ENCODE measurements at places on chromosomes 16 and 17. TPM values are rescaled to one million over a fixed set of nuclear protein-coding genes. Genes with fewer than 3 reads are reported as not detected.

GRCh38 chr16:84742641-84743092 is 42.9 kb downstream of the USP10 start:
- no peak overlapping the region for H3K4me3 ChIP-seq
- H3K27ac ChIP-seq: no peak overlapping the region
- DNase-seq: no peak
- H3K4me1 ChIP-seq: peaks cover 20% of the 10 kb centered on the region

TBC1D3G gene
- not detected for total RNA-seq

DNA sequence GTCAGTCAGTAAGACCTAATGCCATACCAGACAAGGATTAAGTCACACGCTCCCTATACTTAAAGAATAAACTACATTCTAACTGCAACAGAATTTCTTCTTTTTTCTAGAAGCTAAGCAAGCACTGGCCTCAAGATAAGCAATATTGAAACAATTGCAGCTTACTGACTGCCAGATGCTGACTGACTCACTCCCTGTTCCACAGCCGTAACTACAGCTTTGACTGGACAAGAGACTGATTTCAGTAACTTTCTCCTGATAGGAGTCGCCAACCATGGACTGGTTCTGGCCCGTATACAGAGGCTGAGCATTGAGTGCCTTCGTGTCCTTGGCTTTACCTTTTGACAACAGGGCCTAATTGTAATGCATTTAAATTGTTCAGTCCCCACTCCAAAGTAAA is 67.9 kb downstream of the TRIM37 start:
- H3K4me1 ChIP-seq: no peaks in the 10 kb centered on the region
- no peaks in the 10 kb centered on the region for H3K27me3 ChIP-seq
- H3K4me3 ChIP-seq: no peak overlapping the region
- DNase-seq: no peak

- peaks cover 15% of the 10 kb centered on the region for H3K27me3 ChIP-seq
- DNase-seq: no peak
- H3K36me3 ChIP-seq: no peaks in the 10 kb centered on the region
- H3K27ac ChIP-seq: no peak overlapping the region
- H3K4me1 ChIP-seq: no peaks in the 10 kb centered on the region
- H3K4me3 ChIP-seq: no peak overlapping the region
Measured at GRCh38 chr17:31631766-31632165, 227.3 kb downstream of the COPRS start.

DNA sequence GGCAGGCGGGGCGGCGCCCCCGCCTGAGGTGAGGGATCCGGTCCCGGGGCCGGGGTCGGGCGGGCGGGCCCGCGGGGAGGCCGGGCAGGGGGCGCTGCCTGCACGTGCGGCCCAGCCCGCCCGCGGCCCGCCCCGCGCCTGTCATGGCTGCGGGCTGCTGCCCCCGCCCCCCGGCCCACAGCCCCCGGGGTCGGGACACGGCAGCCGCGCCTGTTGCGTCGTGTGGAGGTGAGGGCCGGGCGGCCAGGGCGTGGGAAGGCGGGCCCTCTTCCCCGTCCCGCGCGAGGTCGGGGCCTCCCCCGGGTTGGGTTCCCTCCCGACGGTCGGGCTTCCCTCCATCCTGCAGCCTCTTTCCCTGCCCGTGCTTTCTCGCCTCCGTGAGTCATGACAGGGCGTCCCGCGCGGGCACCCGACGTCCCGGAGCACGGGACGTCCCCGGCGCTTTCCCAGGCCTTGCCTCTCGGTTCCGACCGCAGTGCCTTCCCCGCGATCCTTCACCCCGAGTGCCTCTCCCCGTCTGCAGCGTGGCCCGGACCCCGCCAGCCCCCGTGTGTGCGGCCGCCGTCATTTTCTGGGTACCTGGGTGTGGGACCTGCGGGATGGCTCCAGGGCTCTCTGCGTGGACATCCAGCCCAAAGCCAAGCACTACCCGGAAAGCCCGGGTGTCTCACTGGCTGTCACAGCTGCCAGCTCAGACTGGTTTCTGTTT is 76.7 kb downstream of the CHD9 start:
- peaks cover 5% of the 10 kb centered on the region for H3K27me3 ChIP-seq
- peak overlapping the region; percentile 90 for H3K4me3 ChIP-seq

DNA sequence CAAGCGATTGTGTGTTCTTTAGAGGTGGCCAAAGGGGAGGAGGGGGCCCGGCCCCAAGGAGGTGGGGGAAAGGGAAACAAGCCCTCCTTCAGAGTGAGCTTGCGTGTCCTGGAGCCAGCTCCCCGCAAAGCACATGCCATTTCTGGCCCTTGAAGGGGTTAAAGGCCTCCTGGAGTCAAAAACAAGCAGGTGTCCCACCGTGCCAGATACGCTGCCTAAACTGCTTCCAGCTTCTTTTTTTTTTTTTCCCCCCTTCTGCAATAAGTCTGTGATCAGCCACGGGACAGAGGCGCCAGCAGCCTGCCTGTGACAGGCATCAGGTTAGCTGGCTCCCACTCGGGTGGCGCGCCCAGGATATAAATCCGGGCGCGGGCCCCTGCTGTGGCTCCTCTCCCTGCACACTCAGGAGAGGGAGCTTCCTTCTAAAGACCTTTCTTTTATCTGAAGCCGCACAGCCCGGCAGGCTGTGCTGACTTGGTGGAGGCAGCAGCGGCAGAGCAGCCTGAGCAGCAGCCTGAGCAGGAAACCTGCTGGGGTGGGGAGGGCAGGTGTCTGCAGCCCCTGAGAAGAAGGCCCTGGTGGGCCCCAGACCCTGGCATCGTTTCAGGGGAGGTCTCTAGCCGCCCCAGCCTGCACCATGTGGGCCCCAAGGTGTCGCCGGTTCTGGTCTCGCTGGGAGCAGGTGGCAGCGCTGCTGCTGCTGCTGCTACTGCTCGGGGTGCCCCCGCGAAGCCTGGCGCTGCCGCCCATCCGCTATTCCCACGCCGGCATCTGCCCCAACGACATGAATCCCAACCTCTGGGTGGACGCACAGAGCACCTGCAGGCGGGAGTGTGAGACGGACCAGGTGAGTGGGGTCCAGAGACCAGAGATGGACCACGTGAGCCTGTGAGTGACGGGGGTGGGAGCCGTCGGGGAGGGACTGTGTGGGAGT is at the start of gene WFIKKN2:
WFIKKN2 (plus strand) TSS at position 286 of the 934 bp plus-strand sequence; CDS start at position 638, 352 bp downstream.
- H3K36me3 ChIP-seq: no peaks in the 10 kb centered on the region
- H3K4me3 ChIP-seq: no peak within 1 kb of the TSS
- peaks cover 13% of the 10 kb centered on the region for H3K27me3 ChIP-seq
- DNase-seq: no peak
- H3K27ac ChIP-seq: no peak within 1 kb of the TSS

DNA sequence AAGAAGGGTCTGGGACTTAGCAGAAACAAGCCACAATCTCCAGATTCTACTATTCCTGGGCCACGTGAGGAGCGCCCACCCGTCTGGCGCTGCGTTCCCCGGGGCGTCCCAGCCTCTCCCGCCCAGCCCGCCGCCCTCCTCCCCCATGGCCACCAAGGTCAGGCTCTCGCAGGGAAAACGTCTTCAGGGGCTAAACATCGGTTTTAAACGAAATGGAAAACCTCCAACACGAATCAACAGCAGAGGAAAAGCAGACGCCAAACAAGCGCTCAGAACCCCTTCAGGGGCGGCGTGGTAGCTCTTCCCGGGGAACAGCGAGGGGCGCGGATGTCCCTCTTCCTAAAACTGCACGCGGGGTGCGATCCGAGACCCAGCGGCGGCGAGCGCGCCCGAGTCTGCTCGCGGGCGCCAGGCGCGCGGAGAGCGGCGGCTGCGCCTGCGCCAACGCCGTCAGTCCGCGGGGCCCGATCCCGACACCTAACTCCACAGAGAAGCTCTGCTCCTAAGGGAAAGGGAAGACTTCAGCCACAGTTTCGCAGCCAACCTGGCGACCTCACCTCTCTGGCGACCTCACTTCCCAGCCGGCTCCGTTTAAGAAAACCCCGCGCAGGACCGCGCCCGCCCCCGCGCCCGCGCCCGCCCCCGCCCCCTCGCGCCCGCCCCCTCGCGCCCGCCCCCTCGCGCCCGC is 505 bp upstream of the COG1 start:
- H3K4me1 ChIP-seq: peaks cover 15% of the 10 kb centered on the region
- no peaks in the 10 kb centered on the region for H3K27me3 ChIP-seq
- peaks cover 7% of the 10 kb centered on the region for H3K36me3 ChIP-seq
- peak overlapping the region; percentile 92 for H3K27ac ChIP-seq
- H3K4me3 ChIP-seq: peak overlapping the region; percentile 96
- peak; percentile 83 for DNase-seq

GRCh38 chr16:14309906-14310305 is 238.8 kb downstream of the MRTFB start:
- no peaks in the 10 kb centered on the region for H3K36me3 ChIP-seq
- no peak overlapping the region for H3K27ac ChIP-seq
- H3K27me3 ChIP-seq: peaks cover 5% of the 10 kb centered on the region
- H3K4me3 ChIP-seq: no peak overlapping the region

DNA sequence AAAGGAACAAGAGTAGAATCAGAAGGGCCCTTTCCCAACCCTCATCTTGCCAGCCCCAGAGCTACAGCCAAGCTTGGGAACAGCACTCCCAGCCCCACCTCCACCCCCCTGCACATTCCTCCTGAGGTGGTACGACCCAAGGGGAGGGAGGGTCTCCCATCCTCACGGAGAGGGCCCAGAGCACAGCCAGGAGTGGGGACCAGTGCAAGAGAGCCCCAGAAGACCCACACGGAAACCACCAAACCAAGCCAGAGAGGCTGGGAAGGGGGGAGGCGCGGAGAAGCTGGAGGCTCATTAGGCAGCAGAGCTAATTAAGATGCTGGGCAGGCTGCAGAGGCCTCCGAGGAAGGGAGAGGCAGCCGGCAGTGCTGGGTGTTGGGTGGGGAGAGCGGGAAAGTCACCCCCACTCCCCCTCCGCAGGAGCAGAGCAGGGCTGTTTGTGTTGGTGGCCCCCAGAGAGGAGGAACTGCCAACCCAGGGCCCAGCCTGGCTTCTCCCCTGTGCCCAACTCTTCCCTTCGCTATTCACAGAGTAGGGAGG is 2.4 kb downstream of the CACNB1 start:
- peak overlapping the region; percentile 89 for H3K4me3 ChIP-seq
- peaks cover 11% of the 10 kb centered on the region for H3K36me3 ChIP-seq
- H3K27me3 ChIP-seq: no peaks in the 10 kb centered on the region
- no peak for DNase-seq

DNA sequence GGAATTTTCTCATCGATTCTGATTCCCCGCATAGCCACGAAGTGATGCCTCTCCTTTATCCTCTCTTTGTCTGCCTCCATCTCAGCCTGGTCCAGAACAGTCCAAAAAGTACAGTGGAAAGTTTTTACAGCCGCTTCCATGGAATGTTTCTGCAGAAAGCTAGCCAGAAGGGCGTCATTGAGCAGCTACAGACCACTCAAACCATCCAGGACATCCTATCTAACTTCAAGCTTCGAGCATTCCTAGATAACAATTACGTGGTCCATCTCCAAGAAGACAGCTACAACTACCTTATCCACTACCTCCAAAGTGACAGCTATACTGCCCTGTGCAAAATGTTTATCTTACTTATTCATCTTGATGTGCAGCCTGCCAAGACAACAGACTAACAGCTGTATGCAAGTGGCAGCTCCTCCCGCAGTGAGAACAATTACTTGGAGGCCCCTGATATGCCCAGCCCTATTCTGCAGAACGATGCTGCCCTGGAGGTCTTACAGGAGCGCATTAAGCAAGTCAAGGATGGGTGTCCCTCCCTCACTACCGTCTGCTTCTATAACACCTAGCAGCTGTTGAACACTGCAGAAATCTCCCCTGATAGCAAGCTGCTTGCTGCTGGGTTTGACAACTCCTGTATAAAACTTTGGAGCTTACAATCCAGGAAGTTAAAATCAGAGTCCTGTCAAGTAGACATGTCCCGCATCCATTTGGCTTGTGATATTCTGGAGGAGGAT is 38.9 kb downstream of the SLFN12L start:
- H3K27me3 ChIP-seq: no peaks in the 10 kb centered on the region
- H3K36me3 ChIP-seq: peaks cover 31% of the 10 kb centered on the region
- H3K27ac ChIP-seq: peak overlapping the region; percentile 56
- H3K4me1 ChIP-seq: peaks cover 57% of the 10 kb centered on the region

GRCh38 chr17:9941305-9941704 is 36.2 kb upstream of the RCVRN start:
- H3K27ac ChIP-seq: no peak overlapping the region
- H3K36me3 ChIP-seq: no peaks in the 10 kb centered on the region
- H3K27me3 ChIP-seq: no peaks in the 10 kb centered on the region
- H3K4me3 ChIP-seq: no peak overlapping the region
- no peaks in the 10 kb centered on the region for H3K4me1 ChIP-seq

- no peak overlapping the region for H3K27ac ChIP-seq
- H3K27me3 ChIP-seq: no peaks in the 10 kb centered on the region
- H3K36me3 ChIP-seq: peaks cover 9% of the 10 kb centered on the region
- DNase-seq: no peak
- peaks cover 2% of the 10 kb centered on the region for H3K4me1 ChIP-seq
Measured at GRCh38 chr16:4888428-4889135, 41.3 kb downstream of the UBN1 start.

GRCh38 chr17:68674029-68674925 is 73.1 kb upstream of the FAM20A start:
- DNase-seq: no peak
- no peaks in the 10 kb centered on the region for H3K36me3 ChIP-seq
- no peak overlapping the region for H3K27ac ChIP-seq
- H3K27me3 ChIP-seq: peaks cover 2% of the 10 kb centered on the region

HASPIN gene
- total RNA-seq: 17.5 TPM

BICDL2 gene
- total RNA-seq: 1.6 TPM

DNA sequence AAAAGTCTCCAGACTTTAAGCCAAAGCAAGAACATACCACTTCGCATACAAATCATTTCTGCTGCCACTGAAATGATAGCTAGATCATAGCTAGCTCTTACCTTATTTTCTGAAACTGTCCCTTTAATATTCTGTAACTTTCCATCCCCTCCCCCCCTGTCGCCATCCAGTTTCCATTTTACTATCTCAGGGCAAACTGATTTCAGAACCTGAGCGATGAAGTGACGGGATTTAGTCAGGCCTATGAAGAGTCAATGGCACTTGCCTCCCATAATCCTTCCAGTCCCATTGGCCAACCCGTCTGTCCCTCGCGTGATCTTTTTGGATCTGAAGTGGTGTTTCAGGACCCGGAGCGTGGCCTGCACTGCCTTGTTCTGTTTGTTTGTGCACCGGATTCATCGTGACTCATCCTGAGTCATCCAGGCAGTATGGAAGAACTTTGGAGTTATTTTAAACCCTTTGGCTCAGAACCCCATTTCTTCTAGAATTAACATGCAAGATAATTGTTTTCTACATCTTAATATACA is 199.8 kb upstream of the CHMP6 start:
- H3K27ac ChIP-seq: peak overlapping the region; percentile 97
- no peaks in the 10 kb centered on the region for H3K27me3 ChIP-seq
- H3K36me3 ChIP-seq: peaks cover 44% of the 10 kb centered on the region
- peaks cover 56% of the 10 kb centered on the region for H3K4me1 ChIP-seq

GRCh38 chr16:66473654-66474519 is 46.8 kb downstream of the BEAN1 start:
- H3K4me1 ChIP-seq: peaks cover 22% of the 10 kb centered on the region
- no peaks in the 10 kb centered on the region for H3K36me3 ChIP-seq
- H3K27me3 ChIP-seq: peaks cover 3% of the 10 kb centered on the region
- H3K27ac ChIP-seq: no peak overlapping the region

DNA sequence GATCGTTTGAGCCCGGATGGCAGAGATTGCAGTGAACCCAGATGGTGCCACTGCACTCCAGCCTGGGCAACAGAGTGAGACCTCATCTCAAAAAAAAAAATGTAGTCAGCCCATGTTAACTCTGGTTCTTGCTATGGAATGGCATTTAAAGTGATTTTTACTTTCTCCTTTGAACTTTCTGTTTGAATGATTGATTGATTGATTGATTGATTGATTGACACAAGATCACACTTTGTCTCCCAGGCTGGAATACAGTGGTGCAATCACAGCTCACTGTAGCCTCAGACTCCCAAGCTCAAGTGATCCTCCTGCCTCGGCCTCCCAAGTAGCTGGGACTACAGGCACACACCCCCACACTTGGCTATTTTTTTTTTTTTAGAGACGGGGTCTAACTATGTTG is 17.0 kb downstream of the SMTNL2 start:
- no peaks in the 10 kb centered on the region for H3K4me1 ChIP-seq
- H3K27ac ChIP-seq: no peak overlapping the region
- H3K27me3 ChIP-seq: peaks cover 2% of the 10 kb centered on the region

All from activated naive CD8-positive, alpha-beta T cell treated with anti-CD3 and anti-CD28 coated beads, Interleukin-2, amount 10 ng/mL, durations not matched to agents 7 days and 5 days (primary cell).